ENCODE measurements at places on chromosomes 4 and X.

- no peak for DNase-seq
Observed at GRCh38 chr4:54525602-54526001, 132.2 kb upstream of the KIT start.

GRCh38 chr4:12926189-12927066 is 557.7 kb downstream of the RAB28 start:
- no peak for DNase-seq

DNA sequence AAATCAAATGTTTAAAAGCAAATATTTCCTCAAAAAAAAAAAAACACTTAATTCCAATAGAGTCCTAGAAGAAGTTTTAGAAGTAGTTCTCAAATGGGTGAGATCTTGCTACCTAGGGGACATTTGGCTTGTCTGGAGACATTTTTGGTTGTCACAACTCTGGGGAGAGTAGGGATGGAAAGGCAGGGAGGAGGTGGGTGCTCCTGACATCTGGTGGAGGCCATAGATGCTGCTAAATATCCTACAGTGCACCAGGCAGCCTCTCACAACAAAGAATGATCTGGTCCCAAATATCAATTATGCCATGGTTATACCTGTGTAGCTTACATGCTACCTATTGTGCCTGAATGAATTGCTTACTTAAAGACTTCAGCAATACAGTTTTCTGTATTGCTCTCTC is 46.8 kb downstream of the CPE start:
- no peak for DNase-seq

GRCh38 chr4:183321079-183321478 is 1.0 kb upstream of the CLDN22 start:
- no peak for DNase-seq

DNA sequence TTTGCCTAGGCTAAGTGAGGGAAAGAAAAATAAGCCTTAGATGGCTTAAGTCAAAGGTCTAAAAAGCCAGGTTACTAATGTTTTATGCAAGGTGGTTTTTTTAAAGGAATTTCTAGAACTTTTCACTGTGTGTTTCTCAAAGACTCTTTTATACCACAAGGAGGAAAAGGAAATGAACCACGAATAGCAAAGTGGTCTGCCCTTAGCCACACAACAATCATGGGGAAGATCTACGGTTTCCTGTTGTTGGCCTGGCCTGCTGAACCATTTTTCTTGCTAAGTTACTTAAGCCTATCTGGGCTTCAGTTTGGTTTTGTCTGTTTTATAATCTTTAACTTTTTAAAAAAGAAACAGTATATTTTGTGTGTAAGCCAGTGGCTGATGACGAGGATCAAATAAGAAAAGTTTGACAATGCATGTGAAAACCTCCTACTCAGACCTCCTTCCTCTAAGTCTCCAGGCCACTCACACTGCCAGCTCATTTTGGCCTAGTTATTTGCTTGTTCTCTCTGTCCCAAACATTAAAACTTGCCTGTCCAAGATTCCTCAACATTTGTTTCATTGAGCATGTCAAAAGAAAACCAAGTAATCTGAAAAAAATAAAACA is 56.7 kb upstream of the COL25A1 start:
- peak; percentile 62 for DNase-seq

- DNase-seq = no peak
Observed at GRCh38 chrX:150459196-150459595, 96.1 kb downstream of the MAMLD1 start.

GRCh38 chr4:24973404-24973746 is 57.4 kb downstream of the LGI2 start:
- DNase-seq = no peak

- no peak for DNase-seq
Observed at GRCh38 chr4:80787306-80787705, 243.2 kb upstream of the BMP3 start.

- DNase-seq = no peak
Observed at GRCh38 chr4:159855731-159856130, 752.9 kb downstream of the RAPGEF2 start.

DNA sequence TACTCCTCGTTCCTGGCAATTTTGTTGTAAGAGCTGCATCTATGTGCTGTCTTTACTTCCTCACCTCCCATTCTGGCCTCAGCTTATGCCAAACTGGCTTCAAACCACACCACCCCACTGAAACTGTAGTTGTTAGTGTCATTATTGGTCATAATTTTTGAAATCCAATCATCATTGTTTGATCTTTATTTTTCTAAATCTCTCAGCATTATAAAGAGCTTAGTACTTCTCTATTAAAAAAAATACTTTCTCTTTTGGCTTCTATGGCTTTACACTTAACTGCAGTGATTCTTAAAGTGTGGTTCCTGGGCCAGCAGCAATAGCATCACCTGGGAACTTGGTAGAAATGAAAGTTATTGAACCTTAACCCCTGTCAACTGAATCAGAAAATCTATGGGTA is 83.5 kb upstream of the GRPR start:
- no peak for DNase-seq

GRCh38 chrX:9394212-9394611 is 70.6 kb upstream of the TBL1X start:
- DNase-seq = no peak

- no peak for DNase-seq
Observed at GRCh38 chrX:1391370-1391706, 575 bp downstream of the SLC25A6 start.

DNA sequence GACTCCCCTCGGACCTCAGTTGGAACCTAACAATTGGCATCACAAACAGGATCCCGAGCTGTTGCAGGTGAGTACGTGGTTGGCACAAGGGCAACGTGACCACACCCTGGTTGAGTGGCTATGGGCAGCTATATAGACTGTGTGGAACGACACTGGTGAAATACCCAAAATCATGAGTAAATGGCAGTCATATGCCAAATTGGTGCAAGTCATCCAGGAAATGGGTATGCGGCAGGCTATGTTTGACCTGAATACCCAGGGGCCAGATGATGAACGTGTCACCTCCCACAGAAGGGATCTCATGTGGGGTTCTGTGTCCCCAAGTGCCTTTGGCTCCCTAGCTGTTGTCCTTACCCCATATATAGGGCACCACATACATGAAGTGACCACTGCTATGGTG is 53.2 kb upstream of the CCDC149 start:
- DNase-seq = no peak
